ENCODE measurements at places on chromosomes 1 and 21.

- DNase-seq = no peak
- H3K27me3 ChIP-seq = peaks cover 4% of the 10 kb centered on the region
- H3K27ac ChIP-seq = no peak overlapping the region
- no peaks in the 10 kb centered on the region for H3K4me1 ChIP-seq
- no peaks in the 10 kb centered on the region for H3K36me3 ChIP-seq
- no peak overlapping the region for H3K4me3 ChIP-seq
Measured at GRCh38 chr1:230631477-230631876, 10.8 kb upstream of the COG2 start.

GRCh38 chr1:227987181-227987580 lies 19.6 kb upstream of the WNT3A start:
- no peak overlapping the region for H3K27ac ChIP-seq
- no peaks in the 10 kb centered on the region for H3K36me3 ChIP-seq
- no peak for DNase-seq
- H3K4me3 ChIP-seq = no peak overlapping the region

DNA sequence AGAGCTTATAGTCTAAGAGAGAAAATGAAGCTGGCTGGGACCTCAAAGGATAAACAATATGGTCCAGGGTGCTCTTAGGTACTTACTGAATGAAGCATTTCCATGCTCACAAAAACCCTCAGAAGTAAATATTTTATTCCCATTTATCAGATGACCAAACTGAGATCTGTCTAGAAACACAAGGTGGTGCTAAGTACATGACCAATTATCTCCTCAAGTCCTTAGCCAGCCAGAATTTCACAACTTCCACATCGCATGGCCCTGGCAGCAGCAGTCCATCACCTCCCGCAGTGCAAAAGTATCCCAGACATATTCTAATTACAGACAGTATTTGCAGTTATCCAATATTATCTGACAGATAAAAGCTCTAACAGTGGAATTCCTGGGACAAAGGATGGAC lies 321.7 kb upstream of the PROX1 start:
- DNase-seq = no peak
- no peaks in the 10 kb centered on the region for H3K27me3 ChIP-seq
- no peaks in the 10 kb centered on the region for H3K4me1 ChIP-seq
- no peaks in the 10 kb centered on the region for H3K36me3 ChIP-seq
- H3K4me3 ChIP-seq = no peak overlapping the region

DNA sequence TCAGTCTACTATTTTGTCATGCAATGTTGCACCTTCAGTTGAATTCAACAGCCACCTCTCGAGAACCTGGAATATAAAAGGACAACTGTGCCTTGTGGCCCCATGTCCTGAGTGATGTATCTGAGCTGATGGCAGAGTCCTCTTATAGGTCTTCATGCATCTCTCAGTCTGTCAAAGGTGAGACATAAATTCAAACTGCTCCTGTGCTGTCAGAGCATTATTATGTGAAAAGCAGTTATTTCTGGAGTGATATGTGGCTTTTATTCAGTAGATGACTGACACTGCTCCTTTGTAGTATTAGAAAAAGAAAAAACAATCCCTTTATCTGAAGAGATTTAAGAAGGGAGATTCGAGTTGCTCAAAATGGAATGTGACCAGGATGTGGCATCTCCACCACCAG lies 8.4 kb downstream of the S100A10 start:
- H3K36me3 ChIP-seq = peaks cover 53% of the 10 kb centered on the region
- no peak overlapping the region for H3K27ac ChIP-seq
- DNase-seq = no peak
- H3K4me1 ChIP-seq = peaks cover 26% of the 10 kb centered on the region
- H3K4me3 ChIP-seq = no peak overlapping the region

DNA sequence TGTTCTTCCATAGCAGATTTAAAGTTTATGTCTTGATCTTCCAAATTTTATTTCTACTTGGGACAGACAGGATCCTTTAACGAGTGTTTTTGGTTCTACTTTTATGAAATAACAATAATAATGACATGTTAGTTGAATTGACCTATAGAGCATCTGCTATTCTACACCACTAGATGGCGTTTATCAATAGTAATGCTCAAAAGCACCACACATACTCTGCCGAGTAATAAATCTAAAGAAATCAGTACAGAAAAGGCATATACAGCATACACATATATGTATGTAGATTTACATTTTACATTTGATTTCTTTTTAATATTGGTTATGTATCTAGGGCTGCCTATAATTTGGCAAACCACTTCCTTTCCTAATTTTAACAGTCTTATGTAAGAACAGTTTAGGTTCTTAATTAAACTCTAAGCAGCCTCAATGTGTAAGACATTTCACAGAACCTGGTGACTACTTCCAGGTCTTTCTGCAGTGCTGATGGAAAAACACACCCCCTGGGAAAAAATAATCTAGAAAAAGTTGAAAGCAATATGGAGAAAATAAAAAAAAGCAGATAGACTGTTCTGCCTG lies 5.9 kb upstream of the SIPA1L2 start:
- no peaks in the 10 kb centered on the region for H3K36me3 ChIP-seq
- H3K4me1 ChIP-seq = peaks cover 2% of the 10 kb centered on the region
- H3K4me3 ChIP-seq = no peak overlapping the region
- H3K27me3 ChIP-seq = no peaks in the 10 kb centered on the region
- H3K27ac ChIP-seq = no peak overlapping the region

DNA sequence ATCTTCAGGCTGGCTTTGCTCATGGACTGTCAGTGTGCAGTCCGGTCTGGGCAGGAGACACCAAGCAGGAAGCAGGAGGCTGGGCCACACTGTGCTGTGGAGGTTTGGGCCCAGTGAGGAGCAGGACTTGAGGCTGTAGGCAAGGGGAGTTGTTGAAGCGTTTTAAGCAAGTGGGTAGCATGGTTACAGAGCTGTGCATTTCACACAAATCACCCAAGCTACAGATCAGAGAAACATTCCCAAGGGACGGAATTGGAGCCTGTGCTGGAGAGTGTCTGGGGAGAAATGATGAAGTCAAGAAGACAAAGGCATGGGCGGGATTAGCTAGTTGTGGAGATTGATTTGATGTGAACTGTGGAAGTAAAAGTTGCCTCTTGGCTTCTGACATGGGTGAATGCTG lies 60.9 kb downstream of the KIF21B start:
- DNase-seq = no peak

- no peaks in the 10 kb centered on the region for H3K36me3 ChIP-seq
- H3K27ac ChIP-seq = no peak overlapping the region
- H3K27me3 ChIP-seq = no peaks in the 10 kb centered on the region
- no peaks in the 10 kb centered on the region for H3K4me1 ChIP-seq
- no peak overlapping the region for H3K4me3 ChIP-seq
Measured at GRCh38 chr1:60958001-60958400, 124.4 kb upstream of the NFIA start.

All from effector memory CD4-positive, alpha-beta T cell (primary cell).